ENCODE measurements at places on chromosomes 3 and 15. TPM values are rescaled to one million over a fixed set of nuclear protein-coding genes. Genes with fewer than 3 reads are reported as not detected.

Gene CHST2
- 1.8 TPM for total RNA-seq

Gene ARPP19
- 111 TPM for total RNA-seq

Gene RAB7A
- 166 TPM for total RNA-seq

Gene CCR1
- 3.8 TPM for total RNA-seq

Gene TSPAN3
- 10.6 TPM for total RNA-seq

Gene CHST14
- 7.5 TPM for total RNA-seq

Gene ERICH6
- total RNA-seq: 1.6 TPM

Gene DUOX1
- total RNA-seq: not detected

Gene ACTC1
- total RNA-seq: not detected

DNA sequence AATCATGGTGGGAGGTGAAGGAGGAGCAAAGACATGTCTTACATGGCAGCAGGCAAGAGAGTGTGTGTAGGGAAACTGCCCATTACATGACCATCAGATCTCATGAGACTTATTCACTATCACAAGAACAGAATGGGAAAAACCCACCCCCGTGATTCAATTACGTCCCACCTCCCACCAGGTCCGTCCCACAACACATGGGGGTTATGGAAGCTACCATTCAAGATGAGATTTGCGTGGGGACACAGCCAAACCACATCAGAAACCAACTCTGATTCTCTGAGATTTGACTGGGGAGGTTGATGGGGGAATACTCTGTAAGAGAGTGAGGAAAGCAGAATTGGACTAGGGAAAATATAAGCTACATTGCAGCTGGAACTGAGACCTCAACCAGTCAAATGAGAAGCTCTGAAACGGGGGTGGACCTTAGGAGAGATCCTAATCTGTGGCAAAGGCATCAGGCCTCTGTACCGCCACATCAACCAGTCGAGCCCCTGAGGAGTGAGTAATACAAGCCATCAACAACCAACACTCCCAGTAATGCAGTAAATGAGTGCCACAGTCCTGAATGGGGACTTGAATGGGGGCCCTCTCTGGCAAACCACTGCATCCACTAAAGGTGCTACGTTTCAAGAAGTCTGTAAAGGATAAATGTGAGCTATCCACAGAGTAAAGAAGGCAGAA is 207.9 kb upstream of the GADL1 start:
- no peak for DNase-seq

DNA sequence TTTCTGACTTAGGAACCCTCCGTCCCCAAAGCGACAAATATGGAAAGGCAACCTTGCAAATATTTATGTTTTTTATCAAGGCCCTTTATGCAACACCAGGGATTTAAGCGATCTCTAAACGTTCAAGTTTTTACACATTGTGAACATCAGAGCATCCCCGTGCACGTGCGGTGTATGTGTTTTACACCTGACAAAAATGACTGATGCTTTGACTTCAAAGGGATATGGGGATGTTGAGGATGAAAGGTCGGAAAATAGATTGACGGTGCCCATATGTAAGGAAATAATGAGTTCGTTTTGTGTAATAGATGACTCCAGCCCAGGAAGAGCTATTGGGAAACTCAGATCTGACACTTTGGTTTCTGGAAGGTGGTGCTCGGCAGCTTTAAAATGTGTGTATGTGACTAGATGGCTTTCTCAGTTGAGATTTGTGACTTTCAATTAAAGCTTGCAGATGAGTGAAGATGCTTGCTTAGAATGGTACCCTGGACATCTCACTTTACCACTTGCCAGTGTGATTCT is 866 bp downstream of the SLC49A4 start:
- no peak for DNase-seq

DNA sequence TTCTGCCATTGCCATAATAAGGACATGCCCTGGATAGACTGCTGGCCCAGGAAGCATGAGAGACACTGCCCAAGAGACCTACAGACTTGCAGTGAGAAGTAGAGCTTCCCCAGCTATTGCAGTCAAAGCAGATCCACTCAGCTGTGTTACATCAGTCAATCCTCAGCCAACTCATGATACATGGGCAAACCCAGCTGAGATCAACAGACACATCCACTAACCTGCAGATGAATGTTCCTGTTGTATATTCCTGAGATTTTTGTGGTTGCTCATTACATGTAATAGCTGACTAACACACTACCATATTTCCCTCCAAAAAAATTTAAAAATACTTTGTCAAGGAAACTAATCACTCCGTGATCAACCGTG is 68.6 kb downstream of the DCLK3 start:
- no peak for DNase-seq

GRCh38 chr3:54965746-54966145 is 37.9 kb upstream of the LRTM1 start:
- no peak for DNase-seq

DNA sequence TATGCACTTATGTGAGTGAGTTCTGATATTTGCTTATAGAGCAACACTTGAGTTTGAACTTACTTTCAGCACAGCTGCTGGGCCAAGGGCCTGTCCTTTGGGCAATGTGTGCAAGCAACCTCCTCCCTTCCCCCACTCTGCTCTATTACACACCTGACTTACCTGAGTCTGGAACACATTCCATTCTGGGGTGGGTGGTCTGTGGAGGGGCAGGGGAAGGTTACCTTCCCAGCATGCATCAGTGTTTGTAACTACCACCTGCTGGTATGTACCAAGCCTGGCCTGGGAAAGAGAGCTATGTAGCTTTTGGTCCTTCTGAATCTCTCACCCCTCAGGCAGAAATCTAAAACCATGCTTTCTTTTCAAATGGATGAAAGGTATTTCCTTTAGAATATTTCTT is 103.0 kb downstream of the ISL2 start:
- no peak for DNase-seq

DNA sequence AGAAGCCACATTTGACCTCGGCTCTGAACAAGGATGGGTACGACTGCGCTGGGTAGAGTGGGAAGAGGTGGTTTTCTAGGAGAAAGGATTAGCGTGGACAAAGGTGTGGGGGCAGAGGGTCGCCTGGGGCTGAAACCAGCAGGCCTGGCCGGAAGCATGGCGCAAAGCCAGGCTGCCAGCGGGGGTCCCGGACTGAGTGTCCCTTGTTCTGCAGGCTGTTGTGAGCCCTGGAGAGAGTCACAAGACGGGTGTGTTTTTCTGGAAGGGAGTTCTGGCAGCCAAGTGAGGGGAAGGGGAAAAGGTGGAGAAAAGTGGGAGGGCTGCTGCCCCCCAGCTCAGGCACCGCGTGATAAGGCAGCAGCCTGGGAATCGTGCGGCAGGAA is 98.5 kb upstream of the MEF2A start:
- DNase-seq: no peak

- DNase-seq: no peak
Observed at GRCh38 chr15:41554343-41554742, 4.7 kb upstream of the TYRO3 start.

DNA sequence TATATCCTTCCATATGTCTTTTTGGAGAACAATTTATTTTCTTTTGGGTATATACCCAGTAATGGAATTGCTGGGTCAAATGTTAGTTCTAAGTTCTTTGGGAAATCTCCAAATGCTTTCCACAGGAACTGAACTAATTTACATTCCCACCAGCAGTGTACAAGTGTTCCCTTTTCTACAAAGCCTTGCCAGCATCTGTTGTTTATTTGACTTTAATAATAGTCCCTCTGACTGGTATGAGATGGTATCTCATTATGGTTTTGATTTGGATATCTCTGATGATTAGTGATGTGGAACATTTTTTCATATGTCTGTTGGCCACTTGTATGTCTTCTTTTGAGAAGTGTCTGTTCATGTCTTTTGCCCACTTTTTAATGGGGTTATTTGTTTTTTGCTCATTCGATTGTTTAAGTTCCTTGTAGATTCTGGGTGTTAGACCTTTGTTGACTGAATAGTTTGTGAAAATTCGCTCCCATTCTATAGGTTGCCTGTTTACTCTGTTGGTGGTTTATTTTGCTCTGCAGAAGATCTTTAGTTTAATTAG is 48.4 kb downstream of the TMEM45A start:
- DNase-seq: no peak

GRCh38 chr15:74294010-74294409 is 57.9 kb downstream of the CCDC33 start:
- DNase-seq: no peak

DNA sequence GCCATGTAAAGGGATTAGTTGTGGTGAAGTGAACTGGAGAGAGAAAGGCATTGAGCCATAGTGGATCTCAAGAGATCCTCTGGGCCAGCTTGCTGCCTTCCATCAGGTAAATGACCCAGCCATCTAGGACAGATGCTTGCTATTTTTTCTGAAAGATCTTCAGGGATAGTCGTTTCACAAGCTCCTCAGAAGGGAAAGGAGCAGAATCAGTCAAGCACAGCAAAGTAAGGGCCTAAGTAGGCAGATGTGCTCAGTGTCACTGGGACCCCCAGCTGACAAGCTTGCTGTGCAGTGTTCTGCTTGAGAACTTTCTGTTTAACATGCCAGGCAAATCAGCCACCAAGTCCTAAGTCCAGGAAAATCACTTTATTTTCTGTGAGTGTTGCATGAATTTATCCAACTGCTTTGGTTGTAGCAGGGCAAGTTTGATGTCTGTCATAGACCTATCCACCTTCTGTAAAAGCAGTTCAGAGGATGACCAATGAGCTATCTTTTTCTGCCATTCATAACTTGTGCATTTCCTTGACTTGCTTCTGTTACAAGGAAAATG is 319.8 kb downstream of the IL5RA start:
- DNase-seq: no peak

DNA sequence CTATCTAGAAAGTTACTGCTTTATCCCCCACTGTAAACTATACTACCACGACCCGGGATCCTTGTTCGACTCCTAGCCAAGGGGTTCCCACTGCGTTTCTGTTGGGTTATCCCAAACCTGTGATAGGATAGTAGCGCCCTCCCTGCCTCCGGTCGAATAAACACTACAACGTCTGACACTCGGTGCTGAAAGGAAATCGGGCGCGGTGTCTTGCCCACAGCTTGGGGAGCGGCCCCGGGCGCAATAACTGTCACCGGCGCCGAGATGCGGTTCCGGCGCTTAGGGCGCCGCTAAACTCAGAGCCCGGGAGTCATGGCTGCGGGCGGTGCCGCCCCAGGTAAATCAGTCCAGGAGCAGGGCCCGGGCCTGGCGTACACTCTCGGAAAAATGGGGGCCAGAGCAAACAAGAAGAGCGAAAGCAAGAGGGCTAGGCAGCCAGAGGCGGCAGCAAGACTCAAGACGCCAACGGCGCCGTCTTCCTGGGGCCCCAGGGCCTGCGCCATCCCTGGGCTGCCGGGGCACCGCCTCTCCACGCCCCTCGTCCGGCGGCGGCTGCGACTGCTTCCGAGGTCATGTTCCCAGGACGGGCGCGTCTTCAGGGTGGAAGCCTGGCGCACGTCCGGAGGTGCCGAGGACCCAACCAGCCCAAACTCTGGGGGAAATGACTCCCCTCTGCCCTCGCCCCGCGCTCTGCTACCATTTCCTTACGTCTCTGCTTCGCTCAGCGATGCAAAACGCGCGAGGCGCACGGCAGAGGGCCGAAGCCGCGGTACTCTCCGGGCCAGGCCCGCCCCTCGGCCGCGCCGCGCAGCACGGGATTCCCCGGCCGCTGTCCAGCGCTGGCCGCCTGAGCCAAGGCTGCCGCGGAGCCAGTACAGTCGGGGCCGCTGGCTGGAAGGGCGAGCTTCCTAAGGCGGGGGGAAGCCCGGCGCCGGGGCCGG is at the start of gene DUT:
Gene DUT (plus strand): TSS at position 575 of the 941 bp plus-strand sequence. CDS start 87 bp downstream, at position 662.
- DNase-seq: peak; percentile 71

DNA sequence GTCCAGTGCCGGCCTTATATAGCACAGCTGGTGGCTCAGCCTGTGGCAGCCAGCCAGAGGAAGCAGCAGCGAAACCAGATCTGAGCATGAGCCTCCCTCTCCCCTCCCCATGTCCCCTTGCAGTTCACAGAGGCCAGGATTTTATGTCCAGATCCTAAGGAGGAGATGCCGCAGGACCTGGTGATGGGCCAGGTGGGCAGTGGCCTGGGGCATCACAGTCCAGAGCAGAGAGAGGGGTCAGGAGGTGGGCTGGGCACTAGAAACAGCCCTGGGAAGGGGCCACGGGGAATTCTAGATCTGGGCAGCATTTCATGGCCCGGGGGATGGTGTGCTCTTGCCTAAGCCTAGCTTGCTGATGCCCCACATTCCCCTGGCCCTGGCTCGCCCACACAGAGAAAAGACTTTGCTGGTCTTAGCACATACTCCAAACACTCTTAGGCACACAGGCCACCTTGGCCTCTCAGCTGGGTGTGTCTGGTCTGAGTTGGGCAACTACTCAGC is 259 bp upstream of the CILP start:
- no peak for DNase-seq

GRCh38 chr3:18179521-18179920 is 245.6 kb downstream of the SATB1 start:
- DNase-seq: no peak

DNA sequence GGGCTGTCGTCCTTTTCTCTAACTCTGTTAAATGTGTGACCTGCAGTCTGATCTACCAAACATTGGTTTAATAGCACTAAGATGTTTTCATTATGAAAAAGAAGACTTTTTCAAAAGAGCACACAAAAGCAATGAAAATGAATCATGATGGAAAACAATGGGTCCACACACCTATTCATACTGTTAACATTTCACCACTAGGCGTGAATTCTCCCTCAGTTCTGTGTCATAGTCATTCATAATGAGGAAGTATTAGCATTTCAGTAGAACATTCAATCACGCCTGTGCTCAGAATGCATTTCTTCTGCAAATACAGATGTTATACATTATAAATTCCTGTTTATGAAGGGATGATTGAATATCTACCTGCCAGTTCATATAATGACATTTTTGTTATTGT is 35.9 kb downstream of the EIF4E3 start:
- no peak for DNase-seq

- no peak for DNase-seq
Observed at GRCh38 chr3:163476179-163476578, 1602.1 kb downstream of the SI start.

DNA sequence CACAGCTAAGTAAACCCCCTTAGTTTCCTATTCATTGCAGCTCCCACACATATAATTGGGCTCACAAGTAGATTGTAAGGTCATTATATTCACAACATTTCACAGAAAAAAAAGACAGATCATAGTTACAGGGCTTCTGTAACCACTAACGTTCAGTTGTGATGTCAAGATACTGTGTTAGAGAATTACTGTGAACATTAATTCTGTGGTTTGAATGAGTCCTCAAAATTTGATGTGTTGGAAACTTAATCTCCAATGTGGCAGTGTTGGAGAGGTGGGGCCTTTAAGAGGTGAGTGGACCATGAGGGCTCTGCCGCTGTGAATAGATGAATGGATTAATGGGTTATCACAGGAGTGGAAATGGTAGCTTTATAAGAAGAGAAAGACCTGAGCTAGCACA is 21.3 kb downstream of the GRK7 start:
- no peak for DNase-seq

GRCh38 chr15:88450125-88450798 is 16.9 kb downstream of the MRPL46 start:
- DNase-seq: peak; percentile 19

- DNase-seq: peak; percentile 6
Observed at GRCh38 chr3:89098964-89099585, 8.3 kb upstream of the EPHA3 start.

- no peak for DNase-seq
Observed at GRCh38 chr3:187974871-187975271, 179.1 kb upstream of the LPP start.

DNA sequence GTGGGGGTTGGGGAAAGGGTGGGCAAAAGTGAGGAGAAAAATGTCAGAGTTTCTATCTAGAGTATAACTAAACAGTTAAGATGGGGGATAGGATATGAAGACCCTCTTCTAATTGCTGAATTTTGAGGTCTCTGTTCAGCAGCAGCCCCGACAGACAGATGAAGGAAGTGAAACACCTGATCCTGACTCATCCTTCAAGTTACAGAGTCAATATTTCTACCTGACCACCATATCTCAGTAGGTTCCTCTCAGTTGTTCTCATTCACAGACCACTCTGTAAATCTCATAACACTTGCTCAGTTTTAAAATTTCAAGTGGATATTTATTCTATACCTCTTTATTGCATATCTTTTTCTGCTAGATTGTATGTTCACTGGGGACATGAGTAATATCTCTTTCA is 69.5 kb downstream of the CCDC54 start:
- DNase-seq: no peak
